Cardiac ventricle fibroblast (primary cell): ENCODE measurements at places on chromosomes 3 and 15. TPM values are rescaled to one million over a fixed set of nuclear protein-coding genes. Genes with fewer than 3 reads are reported as not detected.

Gene CAND2
- 0.44 and 0.81 TPM in 2 replicates for total RNA-seq

Gene HYKK
- 4.0 and 8.0 TPM in 2 replicates for total RNA-seq

Gene FGF7
- total RNA-seq, result 129 and 165 TPM in 2 replicates

Gene GOLGA8S
- total RNA-seq, result 0.19 and 0.39 TPM in 2 replicates

Gene SCN5A
- total RNA-seq, result 0.05 and 0.44 TPM in 2 replicates

Gene ANKRD63
- total RNA-seq, result not detected in 2 replicates

Gene GABRG3
- not detected in 2 replicates for total RNA-seq
